NCI-H1092 treated with DMSO at 0.1 percent for 48 hours (cell line): ENCODE measurements at places on chromosomes 12 and 14.

DNA sequence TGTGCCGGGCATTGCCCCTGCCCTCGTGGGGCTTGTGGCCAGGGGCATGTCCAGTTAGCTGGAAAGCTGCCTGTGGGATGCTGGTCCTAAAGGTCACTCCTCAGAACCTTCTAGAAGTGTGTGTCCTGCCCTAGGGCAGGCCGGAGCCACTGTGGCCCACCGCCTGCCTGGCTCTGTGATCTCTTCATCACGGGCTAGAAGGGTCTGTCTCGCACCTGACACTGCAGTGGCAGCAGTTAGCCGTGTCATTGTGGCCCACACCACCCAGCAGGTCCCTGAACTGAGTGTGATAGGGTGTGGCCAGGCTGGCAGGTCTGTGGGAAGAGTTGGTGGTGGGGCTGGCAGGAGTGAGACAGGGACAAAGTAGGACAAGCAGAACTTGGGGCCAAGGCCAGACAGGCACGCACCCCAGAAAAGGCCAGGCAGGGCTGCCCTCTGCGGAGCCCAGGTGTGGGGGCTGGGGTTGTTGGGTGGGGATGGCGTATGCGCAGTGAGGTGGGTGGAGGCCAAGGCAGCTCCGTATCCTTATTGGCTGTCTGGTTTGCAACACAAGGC is 41.2 kb downstream of the ADGRD1 start:
- no peak for DNase-seq

GRCh38 chr12:94872971-94873733 is 130.3 kb downstream of the NDUFA12 start:
- peak; percentile 13 for DNase-seq

DNA sequence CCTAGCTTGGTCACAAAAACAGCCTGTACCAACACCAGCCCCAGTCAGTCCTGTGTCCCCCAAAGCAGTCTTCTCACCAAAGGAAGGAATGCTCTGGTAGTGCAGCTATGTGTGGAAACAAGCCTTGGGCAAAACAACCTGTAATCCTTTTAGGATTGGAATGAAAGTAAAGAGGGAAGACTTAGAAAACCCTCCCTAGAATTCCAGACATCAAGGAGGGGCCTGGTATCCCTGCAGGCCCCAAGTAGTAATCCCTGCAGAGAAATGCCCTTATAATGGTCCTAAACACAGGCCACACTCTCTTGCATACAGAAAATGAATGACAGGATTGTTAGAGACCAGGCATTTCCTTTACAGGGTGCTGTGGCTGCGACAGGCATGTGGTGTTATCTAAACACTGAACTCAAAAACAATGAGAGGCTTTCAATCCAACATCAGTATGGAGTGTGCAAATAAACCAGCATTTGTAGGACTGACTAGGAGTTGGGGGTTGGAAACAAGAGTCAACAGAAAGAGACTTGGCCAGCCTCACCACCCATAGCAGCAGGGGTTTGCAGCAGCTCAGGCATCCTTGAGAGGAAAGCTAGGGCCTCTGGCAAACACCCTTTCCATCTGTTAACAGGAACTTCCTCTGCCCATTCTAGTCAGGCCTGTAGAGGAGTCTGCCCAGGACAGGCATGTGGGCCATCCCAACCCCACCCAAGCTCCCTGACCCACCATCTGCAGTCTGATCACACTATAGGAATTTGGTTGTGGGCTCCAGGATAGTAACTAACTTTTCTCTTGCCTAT is 59.1 kb downstream of the DCAF5 start:
- no peak for DNase-seq

DNA sequence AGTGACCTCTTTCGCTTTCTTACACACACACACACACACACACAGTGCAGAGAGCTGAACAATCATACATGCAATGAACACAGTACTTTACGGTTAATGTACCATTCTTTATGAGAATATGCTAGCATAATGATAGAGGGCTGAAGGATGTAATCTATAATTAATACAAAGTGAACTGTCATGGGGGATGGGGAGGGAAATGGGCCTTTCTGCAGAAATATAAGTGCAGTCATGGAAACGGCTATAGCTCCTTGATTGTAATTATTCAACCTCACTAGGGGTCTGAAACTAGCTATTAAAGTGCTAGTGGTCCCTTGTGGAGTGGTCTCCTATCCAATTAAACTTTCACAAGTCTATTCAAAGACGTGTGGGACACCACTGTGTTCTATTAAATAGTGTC is 443.2 kb upstream of the FOXG1 start:
- DNase-seq: no peak

DNA sequence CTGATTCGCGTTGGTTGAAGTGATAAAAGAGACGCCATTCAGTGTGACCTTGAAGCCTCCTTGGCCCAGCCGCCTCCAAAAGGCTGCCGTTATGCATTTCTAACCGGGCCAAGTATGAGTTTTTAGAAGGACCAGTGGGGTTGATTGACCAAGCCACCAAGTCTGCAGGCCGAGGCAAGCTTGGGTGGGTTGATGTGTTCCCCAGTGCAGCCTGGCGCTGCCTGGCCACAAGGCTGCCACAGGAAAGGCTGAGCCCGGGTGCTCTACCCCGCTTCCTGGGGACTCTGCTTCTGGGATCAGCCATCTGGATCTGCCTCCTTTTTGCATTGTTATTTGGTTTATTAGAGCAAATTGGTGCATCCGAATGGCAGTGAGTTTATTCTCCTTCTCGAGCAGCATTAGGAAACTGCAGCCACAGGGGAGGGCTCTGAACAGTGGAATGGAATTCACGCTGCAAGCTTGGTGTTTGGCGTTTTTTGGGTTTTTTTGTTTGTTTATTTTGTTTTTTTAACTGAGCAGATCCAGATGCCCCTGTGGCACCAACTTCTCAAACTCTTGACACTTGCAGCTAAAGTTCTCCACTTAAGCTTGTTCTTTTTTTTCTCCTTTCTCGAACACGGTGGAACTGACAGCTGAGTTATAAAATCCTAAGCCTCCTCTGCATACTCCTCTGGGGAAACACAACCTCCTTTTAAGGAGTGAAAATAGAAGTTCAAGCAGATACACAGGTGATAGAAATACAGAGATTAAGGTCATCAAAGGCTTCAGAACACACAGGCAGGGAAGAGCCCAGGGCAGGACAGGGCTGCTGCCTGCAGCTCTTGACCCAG is 145.4 kb upstream of the FKBP4 start:
- no peak for DNase-seq

- no peak for DNase-seq
Observed at GRCh38 chr14:77406086-77406485, 17.2 kb downstream of the NOXRED1 start.

DNA sequence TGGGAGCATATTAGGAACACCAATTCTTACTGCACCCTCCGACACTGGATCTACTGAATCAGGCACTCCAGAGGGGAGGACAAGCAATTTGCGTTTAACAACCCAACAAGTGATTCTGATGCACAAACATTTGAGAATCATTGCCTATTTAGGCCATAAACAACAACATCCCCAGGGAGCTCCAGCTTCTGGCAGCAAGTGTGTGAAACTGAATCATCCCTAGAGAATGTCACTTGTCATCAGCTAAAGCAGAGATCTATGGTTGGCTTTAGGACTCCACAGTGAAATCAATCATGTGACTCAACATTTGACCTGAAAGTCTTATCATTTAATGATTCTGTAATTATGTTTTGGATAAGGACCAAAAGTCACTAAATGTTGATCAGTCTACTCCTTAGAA is 505.0 kb upstream of the FLRT2 start:
- DNase-seq: no peak

- DNase-seq: no peak
Observed at GRCh38 chr12:92696216-92696615, 6.6 kb upstream of the PLEKHG7 start.

DNA sequence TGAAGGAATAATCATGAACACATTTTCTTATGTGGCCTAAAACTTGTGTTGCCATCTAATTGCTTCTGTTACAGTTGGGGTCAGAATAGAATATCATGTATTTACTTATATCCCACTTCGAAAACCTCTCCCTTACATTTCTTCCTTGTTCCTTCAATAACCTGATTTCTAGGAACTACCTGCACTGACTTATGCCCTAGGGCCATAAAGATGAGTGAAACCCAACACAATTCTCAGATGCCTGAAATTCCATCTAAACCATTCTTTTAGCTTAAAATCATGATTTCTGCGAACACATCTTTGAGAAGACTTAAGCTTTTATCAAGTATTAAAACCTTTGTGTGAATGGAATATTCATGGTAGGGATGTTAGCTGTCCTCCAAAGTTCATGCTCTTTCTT is 142.7 kb downstream of the SNAPC1 start:
- no peak for DNase-seq

- no peak for DNase-seq
Observed at GRCh38 chr14:34826661-34827060, 48.5 kb downstream of the BAZ1A start.

GRCh38 chr12:67648521-67649260 is at the start of gene DYRK2:
DYRK2 (plus strand) TSS chr12:67648745; CDS start chr12:67649134, 389 bp downstream.
- DNase-seq: peak; percentile 62

DNA sequence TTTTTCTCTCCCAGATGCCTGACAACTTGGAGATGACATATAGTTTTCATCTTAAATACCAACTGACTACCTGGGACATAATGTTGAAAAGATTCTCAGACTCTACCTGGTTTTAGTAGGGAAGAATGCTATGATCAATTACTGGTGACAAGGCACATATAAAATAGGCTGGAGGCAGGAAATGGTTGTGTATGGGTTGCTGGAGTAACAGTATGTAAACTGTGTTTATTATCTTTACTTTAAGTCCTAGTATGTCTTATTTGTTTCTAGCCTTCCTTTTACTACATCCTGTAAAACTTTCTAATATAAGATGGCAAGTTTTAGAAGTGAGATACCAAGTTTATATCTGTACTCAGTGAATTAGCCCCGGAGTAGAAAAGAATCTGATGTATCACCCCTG is 98.1 kb downstream of the NUBPL start:
- no peak for DNase-seq

- DNase-seq: no peak
Observed at GRCh38 chr12:49462083-49462744, 76.6 kb upstream of the KCNH3 start.
